Retinal pigment epithelial cell (primary cell): ENCODE measurements at places on chromosomes 1 and 21.

- DNase-seq, result no peak
Observed at GRCh38 chr1:64502931-64503330, 33.0 kb downstream of the CACHD1 start.

- no peak for DNase-seq
Observed at GRCh38 chr1:87572891-87573290, 244.2 kb downstream of the LMO4 start.

DNA sequence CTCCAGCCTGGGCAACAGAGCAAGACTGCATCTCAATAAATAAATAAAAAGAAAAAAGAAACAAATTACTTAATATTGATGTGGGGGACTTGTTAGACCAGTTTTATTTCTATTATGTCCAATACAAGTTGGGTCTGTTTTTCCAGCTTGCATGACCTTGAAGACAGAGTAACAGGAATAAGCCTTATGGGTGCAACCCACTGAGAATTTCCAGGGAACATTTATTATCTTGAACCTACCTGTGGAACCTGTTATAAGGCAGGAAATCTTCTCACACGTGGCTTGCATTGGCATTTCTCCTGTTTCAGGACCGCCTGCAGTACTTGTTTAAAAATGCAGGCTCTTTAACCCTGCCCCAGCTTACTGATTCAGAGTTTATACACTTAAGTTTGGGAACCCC, 64.0 kb downstream of the ZBTB17 start:
- no peak for DNase-seq

GRCh38 chr1:203898458-203899352, 37.3 kb downstream of the SNRPE start:
- no peak for DNase-seq
